Pancreas (tissue), 10 donors: ENCODE measurements at places on chromosomes 5 and 9. TPM values are rescaled to one million over a fixed set of nuclear protein-coding genes. Genes with fewer than 3 reads are reported as not detected.
A peak's percentile ranks its signal among the peaks of the same experiment; 100 is the strongest.

PAX5 gene
- total RNA-seq = 0.32 TPM

SCGB3A2 gene
- total RNA-seq = not detected

DNA sequence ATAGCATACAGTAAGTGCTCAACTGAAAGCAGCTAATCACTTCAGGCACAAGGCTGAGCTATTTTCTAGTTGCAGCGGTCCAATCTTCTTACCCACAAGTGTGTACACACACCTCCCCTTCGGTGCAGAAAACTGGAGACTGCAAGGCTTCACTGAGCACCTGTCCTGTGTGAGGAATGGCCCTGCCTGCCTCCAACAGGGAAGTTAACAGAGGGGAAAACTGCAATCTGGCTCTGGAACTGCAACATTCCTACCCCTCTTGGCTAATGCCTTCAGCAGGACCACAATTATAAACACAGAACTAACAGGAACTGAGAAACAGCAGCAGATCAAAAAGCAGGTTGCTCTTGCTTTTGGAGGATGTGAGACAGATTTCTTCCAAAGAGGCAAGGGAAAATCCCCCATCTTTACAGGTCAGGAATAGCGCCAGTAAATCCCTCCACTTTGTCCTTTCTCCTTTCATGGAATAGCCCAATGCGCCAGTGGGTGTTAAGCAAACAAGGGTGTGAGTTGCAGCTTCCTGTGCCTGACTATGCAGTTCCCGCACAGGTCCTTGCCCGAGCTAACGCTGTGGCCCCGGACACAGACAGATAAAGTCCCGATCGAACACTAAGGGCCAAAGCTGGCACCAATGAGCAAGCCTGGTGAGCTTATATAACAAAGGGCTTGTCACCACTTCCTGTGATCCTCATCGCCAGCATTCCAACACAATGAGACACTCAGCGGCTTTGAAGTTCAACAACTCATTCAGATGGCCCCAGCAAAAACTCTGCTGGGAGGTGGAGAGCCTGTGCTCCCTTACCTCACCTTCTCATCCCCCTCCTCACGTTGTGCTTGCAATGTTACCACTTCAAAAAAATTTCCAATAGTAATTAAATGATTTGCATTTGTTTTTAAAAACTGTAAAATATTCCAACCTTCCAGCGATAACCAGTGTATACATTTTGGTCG lies 21.5 kb downstream of the SHB start:
- peak; percentile 90 for DNase-seq

DNA sequence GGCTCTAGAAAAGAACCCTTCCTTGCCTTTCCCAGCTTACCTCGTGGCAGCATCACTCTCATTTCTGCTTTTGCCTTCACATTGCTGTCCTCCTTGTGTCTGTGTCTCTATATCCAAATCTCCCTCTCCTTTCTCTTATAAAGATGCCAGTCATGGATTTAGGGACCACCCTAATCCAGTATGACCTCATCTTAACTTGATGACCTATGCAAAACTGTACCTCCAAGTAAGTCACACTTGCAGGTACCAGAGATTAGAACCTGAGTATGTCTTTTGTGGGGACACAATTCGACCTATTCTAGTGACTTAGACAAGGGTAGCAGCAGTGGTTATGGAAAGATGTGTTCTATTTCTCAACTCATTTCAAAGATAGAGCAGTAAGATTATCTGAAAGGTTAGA lies 160.1 kb downstream of the HMHB1 start:
- no peak for DNase-seq

- DNase-seq = no peak
These were observed 88.4 kb upstream of the SLIT3 start for GRCh38 chr5:169389318-169389717.

DNA sequence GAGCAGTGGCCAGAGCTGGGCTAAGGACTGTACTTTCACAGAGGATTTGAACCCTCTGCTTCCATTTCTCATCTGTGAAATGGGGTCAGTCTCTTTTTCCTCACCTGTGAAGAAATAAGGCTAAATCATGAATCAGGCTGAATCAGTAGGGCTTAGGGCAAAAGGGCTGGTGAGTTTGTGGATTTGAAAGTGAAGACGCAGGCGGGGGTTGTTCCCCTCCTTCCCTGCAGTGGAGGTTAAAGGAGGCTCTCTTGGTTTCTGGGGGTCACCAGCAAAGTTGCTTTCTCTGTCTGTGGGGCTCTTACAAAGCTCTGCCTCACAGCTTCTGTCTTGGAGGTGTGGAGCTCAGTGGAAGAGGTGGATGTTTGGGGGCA lies 17.6 kb upstream of the NDST1 start:
- DNase-seq = no peak
